Esophagus squamous epithelium (tissue), 5 donors: ENCODE measurements at places on chromosomes 11 and 22.

DNA sequence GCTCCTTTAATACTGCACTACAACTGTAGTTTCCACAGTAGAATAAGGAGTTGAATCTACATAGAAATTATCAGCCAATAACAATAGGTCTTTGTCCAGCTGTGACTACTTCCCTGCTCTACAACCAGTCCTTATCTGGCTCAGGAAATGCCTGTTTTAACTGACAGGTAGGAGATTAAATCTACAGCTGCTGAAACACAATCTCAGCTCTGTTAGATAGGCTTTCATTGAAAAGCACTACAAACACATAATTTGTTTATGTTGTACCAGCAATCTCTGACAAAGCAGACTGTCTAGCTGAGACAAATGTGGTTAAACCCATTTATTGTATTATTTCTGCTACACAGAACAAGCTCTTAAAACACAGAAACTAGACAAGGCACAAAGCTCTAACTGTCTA is 230.0 kb downstream of the SOX6 start:
- no peak for DNase-seq

GRCh38 chr11:122593473-122594420 is 61.8 kb upstream of the UBASH3B start:
- DNase-seq: no peak

DNA sequence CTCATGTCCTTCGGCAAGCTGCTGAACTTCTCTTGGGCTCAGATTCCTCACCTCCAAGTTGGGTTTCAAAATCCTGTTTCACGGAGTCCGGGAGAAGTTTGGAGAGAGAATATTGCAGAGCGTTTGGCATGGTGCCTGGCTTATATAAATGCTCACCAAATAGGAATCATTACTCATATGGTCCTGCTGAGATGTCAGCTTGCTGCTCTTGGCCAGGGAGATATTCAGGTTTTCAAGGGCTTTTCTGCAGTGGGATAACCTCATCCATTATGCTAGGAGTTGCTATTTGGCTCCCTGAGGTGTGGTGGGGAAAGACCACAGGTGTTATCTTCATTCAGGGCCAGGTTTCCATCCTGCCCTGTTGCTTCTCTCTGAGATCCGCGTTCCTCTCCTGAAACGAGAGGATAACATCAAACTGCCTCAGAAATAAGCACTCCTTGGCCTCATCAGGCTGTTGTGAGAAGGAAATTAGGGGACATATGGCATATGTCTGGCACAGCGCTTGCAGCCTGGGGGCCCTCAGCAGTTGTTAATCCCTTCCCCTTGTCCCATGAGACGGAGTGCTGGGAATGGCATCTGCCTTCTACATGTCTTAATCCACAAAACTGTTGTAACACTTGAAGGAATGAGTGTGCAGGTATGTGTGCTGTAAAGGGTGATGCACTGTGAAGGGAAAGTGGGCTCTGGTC is 29.9 kb upstream of the ACER3 start:
- DNase-seq: no peak

DNA sequence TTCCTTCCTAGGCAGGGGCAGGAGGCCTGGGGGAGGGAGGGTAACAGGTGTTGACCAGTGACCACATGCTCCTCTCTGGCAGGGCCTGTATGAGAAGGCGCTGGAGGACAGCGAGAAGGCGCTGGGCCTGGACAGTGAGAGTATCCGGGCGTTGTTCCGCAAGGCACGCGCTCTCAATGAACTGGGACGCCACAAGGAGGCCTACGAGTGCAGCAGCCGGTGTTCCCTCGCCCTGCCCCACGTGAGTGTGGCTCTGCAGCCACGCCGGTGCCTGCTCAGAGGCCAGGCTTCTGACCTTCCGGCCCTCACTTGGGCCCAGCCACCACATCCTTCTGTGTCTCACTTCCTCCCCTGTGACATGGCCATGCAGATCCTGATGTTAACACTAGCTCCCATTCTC is 25.8 kb downstream of the ZC3H7B start:
- DNase-seq: no peak

GRCh38 chr11:80328774-80329173 is 887.9 kb upstream of the TENM4 start:
- no peak for DNase-seq

DNA sequence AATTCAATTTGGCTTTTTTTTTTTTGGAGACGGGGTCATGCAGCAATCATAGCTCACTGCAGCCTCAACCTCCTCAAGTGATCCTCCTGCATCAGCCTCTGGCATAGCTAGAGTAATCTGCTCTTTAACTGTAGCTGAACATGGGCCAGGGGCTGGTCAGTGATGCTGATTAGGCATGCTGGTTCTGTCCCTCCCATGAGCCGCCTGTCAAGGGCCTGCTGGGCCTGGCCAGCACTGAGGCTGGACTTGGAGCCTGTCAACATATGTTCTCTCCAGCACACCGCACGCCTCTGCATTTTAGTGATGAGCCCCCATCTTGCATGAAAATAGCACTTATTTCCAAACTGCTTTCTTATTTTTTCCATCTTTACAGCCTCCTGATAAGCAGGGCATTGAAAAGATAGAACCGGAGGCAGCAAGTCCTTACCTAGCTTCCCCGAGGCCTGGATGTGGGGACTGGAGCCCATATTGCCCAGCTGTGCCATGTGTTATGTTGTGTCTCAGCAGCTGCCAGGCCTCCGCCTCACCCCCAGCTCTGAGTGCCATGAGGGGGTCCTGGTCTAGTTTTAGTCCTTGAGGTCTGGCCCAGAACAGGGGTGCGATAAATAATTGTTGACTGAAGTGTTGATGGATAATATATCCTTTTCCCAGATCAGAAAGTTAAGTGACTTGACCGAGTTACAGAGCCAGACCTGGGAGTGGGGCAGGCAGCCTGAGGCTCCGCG is 80.0 kb downstream of the CTTN start:
- no peak for DNase-seq

DNA sequence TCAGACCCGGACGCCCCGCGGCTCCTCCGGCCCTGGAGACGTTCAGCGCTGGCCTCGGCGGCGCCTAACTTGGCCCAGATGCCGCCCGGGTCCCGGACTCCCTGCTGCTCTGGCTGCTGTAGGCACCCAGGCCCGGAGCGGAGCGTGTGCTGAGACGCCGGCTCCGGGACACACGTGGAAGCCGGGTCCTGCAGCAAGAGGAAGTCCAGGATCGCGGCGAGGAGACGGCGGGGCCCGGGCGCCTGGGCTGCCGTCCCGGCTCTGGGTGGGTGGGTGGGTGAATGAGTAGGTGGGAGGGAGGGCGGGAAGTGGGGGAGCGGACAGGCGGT is 223 bp downstream of the WT1 start:
- DNase-seq: no peak

DNA sequence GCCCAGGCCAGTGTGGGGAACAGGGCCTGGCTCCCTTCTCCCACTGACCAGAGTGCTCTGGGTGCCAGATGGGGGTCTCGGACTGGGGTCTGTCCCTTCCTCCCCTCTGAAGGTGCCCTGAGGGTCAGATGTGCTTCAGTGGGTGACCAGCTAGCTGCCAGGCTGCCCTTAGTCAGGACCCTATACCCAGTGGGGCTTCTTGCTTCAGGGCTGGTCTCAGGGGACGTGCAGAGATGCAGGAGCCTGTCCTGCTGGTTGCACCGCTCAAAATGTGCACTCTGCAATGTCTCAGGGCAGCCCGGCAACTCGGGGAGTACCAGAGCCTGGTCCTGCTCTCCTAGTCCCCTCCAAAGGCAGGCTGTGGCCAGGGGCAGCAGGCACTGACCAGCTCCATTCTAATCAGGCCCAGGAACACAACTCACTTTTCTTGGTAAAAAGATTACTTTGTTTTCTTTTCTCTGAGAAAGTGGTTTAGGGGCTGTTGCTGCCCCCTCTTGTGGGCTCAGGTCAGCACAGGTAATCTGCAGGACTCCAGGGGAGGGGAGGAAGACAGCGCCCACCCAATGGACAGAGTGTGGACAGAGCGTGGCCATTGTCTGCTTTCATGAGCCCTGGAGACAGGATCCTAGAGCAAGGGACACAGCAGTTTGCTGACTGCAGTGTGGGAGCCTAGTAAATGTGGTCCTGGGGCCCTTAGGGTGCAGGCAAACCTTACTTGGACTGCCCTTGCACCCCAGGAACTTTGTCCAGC is 80.9 kb downstream of the MED15 start:
- DNase-seq: no peak

DNA sequence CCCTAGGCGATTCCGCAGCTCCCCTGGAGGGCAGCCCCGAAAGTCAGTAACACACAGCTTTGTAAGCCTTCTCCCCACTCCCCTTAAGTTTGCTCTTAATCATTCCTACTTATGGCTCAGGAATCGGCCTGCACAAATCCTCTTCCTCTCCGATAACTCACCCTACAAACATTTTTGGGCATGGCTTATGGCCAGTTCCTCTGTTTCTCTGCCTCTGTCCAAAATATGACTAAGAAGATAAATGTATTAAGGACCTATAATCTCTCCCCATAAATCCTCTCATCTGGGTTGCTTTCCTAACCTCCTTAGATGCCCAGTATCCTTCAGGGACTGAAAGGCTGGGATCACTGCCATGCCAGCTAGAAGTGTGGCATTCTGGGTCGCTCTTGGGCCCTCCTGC is 41.0 kb downstream of the PAMR1 start:
- no peak for DNase-seq

GRCh38 chr22:49136041-49136815 is 691.4 kb downstream of the BRD1 start:
- no peak for DNase-seq

GRCh38 chr22:27725661-27726060 is 75.9 kb downstream of the MN1 start:
- no peak for DNase-seq

DNA sequence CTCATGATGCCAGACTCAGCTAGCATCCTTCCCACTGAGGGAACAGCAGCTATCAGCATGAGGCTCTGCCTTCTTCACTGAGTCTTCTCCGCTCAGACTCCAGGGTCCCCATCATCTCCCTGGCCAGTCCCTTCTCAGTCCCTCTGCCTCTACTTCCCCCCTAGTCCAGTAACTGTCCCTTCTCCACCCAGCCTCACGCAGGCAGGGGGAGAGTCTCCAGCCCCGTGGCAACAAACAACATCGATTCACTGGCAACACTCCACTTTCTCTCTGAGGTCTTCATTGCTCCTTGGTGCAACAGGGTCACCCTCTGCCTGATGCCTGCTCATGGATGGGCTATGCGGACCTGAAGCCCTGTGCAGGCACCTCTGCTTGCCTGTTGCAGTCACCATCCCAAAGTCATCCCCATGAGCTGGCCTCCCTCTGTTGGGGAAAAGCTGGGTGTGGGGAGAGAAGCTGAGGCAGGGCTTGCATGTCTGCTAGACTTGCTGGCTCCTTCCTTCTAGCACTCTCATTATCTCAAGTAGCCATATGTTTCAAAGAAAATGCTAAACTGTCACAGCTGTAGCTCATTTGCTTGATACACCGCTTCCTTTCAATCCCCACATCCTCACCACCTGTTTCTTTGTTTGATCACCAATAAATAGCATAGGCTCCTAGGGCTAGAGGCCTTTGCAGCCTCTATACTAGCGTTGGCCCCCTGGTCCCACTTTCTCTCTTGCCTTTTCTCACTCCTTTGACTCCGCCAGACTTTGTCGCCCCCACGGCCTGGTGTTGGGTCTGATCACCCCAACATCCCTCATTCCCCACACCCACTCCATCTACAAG is 4.3 kb upstream of the BCR start:
- no peak for DNase-seq

GRCh38 chr22:44363013-44363979 is 50.5 kb upstream of the SHISAL1 start:
- DNase-seq: no peak

GRCh38 chr22:37792494-37792893 is 15.2 kb upstream of the GCAT start:
- DNase-seq: no peak

DNA sequence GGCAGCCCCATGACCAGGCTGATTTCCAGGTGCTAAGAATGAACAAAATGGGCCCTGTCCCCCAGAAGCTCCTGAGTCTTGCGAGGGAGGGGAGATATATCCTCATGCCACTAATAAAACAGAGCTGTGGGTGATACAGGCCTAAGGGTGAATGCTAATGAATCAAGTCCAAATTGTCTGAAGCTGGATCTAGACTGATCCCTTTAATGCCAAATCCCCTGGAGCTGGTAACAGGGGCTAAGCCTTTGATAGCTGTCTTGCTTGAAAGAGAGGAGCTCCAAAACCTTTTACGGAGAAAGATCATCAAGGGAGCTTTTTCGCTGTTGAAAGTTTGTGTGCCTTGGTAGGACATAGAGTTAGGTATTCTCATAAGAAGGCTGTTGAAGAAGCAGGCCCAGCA is 79.7 kb downstream of the PPFIBP2 start:
- DNase-seq: no peak

DNA sequence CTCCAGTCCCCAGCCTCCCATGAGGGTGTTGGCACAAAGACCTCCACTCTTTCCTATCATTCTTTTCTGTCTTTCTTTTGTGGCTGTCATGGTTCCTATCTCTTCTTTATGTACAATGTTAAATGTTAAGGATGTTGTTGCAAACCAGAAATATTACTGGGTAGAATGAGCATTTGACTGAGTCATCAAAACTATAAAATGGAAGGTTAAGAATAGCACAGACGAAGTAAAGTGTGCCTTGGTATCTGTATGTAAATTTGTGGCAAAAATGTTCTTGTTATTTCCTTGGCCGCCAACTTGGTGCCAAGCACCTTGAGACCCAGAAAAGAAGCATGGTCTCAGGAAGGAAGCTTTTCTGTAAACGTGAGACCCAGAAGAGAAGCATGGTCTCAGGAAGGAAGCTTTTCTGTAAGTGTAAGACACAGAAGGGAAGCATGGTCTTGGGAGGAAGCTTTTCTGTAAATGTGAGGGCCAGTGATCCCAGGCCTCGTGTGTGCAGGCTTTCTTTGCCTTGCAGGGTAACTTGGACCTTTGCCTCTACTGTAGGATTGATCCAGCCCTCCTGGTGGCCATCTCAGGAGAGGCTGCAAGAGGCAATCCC is 6.7 kb upstream of the PKP3 start:
- no peak for DNase-seq

GRCh38 chr11:95345651-95346050 is 114.6 kb upstream of the SESN3 start:
- DNase-seq: no peak

DNA sequence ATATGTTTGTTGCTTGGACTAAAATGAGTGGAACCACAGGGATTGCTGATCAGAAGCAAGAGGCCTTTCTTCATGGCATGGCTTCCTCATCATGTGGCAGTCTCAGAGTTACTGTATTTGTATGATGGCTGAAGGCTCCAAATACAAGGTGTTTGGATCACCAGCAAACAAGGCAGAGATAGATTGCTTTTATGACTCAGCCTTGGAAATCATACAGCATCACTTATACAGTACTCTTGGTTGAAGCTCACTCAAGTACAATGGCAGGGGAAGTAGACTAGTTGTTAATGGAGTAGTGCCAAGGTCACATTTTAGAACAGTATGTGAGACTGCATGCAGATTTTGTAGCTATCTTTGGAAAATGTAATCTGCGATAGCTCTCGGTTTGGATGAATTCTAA is 16.6 kb downstream of the CAPRIN1 start:
- no peak for DNase-seq

DNA sequence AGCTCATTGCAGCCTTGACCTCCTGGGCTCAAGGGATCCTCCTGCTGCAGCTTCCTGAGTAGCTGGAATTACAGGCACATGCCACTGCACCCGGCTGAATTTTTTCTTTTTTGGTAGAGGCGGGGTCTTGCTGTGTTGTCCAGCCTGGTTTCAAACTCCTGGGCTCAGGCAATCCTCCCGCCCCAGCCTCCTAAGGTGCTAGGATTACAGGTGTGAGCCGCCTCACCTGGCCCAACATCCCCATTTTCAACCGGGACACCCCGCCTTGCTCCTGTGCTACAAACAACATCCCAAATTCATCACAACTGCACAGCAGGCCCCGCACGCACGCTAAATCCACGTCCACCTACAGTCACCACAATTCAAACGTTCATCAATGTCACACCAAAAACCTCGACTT is 61.0 kb downstream of the ARFGAP3 start:
- DNase-seq: no peak

- no peak for DNase-seq
Measured at GRCh38 chr11:3229673-3230630, 2.3 kb downstream of the MRGPRE start.
